Chondrocyte (in vitro differentiated cells): ENCODE measurements at places on chromosomes 3 and 15.

GRCh38 chr3:150227839-150228238 is 180.3 kb upstream of the TSC22D2 start:
- DNase-seq, result no peak

GRCh38 chr3:83926291-83926690 is 1032.5 kb upstream of the CADM2 start:
- no peak for DNase-seq

GRCh38 chr3:26256224-26256623 is 366.3 kb upstream of the LRRC3B start:
- no peak for DNase-seq

GRCh38 chr3:177382944-177383343 is 185.7 kb upstream of the TBL1XR1 start:
- DNase-seq, result no peak

GRCh38 chr15:78065973-78066946 is 11.3 kb downstream of the TBC1D2B start:
- no peak for DNase-seq

GRCh38 chr3:119349354-119350041 is 55.3 kb downstream of the ARHGAP31 start:
- no peak for DNase-seq

DNA sequence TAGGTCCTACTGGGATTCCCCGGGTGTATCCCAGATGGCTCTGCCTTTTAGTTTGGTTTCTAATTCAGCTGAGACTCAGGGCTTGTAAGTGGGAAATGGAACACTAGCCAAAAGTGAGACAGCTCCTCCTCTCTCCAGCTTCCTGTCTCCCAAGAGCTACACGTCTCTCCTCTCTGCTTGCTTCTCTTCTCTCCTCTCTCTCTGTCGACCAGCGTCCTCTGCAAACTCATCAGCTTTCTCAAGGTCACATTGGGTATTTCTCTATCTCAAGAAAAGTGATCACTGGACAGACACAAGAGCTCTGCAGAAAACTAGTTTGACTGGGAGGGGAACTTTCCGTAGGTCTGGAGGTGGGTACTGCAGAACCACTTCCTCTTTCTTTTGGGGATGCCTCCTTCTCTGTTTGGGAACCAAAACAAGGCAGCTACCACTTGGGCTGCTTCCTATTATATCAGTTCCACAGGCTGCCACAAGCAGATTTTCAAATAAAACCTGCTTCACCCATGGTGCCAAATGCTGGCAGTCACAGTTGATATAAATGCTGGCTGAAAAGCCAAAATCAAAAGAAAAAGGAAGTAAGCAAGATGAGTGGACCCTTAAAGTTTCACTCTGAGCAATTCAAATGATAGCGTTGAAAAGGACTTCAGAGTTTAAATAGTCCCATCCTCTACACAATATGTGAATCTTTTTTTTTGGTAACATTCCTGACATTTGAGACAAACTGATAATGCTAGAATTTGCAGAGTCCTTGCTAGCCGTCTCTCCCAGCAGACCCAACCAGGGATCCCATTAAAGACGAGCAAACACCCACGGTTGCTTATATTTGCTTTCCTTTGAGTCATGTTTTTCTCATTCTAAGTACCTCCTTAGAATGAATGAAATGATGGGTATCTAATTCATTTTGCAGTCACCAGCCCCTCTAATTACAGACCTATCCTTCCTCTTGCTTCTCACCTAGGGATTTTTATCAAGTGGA is 7.2 kb upstream of the DYNC1LI1 start:
- DNase-seq, result no peak

DNA sequence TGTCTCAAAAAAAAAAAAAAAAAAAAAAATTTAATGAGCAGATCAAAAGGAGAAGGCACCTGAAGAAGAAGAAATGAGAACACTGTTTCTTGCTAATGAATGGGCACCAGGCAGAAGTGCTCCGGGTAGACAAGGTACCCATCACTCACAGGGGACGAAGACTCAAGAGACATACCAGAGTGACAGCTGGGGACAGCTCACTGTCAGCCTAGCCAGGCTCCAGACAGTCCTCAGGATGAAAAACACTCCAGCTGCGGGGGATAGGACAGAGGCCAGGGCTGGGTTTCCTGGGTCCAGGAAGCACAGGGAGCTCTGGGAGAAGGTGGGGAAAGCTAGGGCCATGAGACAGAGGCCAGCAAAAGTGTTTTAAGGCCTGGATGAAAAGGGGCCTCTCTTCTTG is 48.5 kb upstream of the PARL start:
- no peak for DNase-seq

GRCh38 chr15:35293353-35294130 is 208.4 kb upstream of the NANOGP8 start:
- DNase-seq, result no peak

DNA sequence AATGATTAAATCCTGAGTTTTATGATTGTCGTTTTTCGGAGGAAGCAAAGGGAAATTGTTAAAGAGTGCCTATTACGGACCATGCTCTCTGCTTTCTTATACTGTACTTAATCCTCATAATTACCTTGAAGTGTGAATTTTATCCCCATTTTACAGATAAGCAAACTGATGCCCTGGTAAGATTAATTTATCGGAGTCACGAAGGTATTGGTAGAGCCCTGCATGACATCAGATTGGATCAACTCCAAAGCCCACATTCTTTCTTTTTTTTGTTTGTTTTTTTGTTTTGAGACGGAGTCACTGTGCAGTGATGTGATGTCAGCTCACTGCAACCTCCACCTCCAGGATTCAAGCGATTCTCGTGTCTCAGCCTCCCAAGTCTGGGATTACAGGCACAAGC is 1.6 kb upstream of the GNB4 start:
- no peak for DNase-seq

GRCh38 chr3:132570016-132570415 is 27.1 kb upstream of the ACKR4 start:
- no peak for DNase-seq

DNA sequence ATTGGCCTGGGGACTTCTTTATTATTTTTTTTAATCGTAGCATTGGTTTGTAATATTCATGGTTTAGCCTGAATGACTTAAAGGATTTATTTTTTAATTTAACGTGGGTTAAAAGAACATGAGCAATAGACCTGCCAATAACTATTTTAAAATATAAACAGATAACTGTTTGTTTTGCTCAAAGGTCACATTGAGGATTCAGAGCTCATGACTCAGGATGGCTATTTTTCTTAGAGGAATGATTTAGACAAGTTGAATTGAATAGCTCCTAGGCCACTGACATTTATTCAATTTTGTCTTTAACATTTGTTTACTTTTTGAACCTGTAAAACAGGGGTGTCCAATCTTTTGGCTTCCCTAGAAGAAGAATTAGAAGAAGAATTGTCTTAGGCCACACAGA is 68.5 kb downstream of the ITPR1 start:
- no peak for DNase-seq

- no peak for DNase-seq
These were observed 33.3 kb upstream of the FLNB start for GRCh38 chr3:57974796-57975388.

DNA sequence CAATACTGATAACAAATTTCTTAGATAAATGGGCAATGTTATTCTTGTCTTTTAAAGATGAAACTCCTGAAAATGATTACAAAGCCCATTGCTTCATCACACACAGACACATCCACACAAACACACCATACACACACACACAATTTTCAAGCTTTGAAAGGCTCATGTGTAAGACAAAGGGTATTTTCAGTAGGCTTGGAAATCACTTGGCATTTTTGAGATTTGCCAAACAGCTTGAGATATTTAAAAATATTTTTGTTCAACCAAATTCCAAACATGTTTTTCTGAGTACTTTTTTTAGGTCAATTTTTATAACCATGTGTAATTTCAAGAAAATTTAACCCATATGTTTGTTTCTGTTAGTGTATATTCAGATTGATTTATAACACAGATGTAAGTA is 283.7 kb downstream of the ROBO2 start:
- no peak for DNase-seq

- no peak for DNase-seq
These were observed 394.2 kb upstream of the CBLB start for GRCh38 chr3:106263011-106263410.

DNA sequence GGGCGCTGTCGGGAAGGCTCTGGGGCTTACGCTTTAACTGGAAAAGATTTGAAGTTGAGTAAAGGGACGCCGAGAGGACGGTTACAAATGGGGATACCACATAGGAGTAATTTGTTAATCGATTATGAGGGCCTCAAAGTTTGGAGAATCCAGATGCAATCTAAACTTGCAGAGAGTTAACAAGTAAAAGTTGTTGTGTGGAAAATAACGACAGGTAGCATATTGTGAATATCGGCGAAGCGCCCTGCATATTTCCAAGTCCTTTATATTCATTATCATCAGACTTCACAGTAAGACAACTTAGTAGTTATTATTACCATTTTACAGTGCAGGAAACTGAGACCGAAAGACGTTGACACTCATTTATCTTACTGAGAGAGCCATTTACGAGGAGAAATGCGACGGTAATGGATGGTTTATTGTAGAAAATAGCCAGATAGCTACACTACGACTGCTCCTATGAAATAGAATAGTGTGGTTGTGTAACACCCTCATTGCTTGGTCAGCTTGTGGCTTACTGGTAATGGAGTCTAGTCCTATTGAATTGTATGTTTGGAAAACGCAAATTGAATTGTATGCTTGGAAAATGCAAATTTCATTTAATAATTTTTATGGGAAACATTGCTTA is 700 bp downstream of the MKRN2 start:
- DNase-seq, result no peak

- peak; percentile 95 for DNase-seq
These were observed 40.5 kb upstream of the AP3B2 start for GRCh38 chr15:82749951-82750830.

DNA sequence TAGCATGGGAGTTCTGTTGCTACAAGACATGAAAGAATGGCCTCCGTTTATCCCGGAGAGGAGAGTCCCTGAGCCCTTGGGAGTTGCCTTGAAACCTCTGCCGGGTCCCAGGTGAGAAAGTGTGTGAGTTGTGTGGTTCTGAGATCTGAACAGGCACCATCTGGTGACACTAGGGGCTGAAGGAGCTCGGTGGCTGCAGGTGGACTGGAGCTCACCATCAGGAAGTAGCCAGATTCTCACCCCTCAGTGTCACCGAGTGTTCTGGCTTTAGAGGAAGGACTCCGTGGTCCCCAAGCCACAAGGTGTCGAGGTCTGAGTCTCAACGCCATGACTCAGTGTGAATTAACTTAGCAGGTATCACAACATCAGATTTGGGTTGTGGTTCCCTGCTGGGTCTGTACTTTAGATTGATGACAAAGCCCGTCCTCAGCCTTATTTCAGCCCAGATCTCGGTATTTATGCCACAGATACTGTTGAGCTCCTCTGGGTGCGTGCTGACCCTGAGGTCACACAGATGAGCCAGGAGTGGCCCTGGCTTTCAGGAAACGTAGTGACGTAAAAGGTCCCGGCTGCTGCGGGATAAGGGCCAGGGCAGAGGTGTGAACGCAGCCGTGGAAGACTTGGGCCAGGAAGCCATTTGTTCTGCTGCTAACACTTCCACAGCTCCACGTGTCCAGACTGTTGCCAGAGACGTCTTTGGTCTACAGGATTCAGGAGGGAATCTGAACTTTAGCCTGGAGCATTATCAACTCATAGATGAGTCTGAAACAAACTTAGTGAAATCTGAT is 54.4 kb downstream of the PGPEP1L start:
- peak; percentile 42 for DNase-seq

GRCh38 chr3:182389071-182389815 is 404.1 kb upstream of the ATP11B start:
- DNase-seq, result no peak

DNA sequence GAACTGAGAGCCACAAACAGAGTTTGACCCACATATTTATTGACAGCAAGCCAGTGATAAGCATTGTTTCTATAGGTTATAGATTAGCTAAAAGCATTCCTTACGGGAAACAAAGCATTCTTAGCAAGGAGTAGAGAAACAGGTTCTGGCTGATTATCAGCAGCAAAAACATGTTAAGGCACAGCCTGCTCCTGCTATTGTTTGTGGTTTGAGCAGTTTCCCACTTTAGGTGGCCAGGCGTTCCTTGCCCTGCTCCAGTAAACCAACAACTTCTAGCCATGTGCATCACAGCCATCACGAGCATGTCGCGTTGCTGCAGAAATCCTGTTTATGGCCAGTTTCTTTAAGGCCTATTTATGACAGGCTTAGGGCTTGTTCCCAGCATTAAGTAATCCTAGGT is 44.7 kb upstream of the C2CD4B start:
- DNase-seq, result no peak

DNA sequence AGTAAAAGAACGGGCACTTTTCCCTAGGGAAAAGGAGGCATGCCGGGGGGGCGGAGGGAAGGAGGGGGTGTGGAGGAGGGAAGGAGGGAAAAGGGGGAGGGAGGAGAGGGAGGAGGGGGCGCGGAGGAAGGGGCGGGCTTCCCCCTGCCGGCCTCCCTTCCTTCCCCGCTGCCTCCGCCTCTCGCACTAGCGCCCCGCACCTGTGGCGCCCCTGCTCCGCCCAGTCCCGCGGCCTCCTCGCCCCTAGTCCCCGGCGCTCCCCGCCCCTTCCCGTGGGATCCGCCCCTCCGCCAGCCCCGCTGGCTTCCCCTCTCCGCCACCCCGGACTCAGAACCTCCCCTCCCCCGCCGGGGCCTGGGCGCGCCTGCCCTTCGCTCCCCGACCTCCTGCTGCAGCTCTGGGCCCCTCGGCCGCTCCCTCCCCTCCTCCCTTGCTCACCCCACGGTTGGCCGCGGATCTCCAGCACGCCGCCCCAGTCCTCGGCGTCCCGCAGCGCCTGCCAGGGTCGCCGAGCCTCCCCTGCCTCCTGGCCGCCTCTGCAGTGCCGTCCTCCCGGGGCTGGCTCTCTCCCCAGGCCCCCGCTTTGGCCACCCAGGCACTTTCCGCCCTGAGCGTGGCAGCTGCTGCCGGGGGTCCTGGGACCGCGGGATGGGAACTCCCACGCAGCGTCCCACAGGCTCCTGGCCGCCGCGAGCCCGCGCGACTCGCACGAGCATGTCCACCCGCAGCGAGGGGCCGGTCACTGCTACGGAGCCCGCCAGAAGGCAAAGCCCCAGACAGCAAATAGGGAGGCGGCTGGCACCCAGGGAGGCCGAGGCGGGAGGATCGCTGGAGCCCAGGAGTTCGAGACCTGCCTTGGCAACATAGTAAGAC is 147.4 kb downstream of the TJP1 start:
- no peak for DNase-seq

DNA sequence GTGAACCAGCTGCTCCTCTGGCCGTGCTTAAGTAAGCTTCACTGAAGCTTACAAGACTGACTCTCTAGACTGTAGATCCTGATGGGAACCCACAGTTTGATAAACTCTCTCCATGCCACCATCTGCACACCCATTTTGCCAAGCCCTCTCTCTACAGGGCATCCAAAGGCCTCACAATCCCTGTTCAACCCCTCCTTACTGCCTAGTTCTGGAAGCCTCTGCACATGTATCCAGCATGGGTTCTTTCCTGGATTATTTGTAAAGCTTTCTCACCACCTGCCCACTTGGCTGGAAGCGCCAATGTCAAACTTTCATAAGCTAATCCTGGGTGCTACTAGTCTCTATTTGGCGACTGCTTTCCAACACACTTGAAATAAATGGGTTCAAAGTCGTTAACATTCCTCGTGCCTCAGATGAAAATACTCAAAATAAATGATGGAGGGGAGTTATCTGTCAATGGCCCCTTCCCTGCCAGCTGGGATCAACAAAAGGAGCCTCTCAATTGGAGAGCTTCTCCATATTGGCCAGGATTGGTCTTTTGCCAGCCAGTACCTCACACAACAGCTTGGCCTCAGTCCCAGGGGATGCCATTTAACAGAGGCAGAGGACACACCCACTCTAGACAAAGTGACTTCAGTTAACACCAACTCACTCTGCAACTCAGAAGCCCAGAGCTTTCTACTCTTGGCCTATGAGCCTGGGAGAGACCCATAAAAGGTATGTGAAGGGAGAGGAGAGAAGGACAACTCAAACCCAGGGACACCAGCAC is 48.1 kb downstream of the SH3BP5 start:
- DNase-seq, result no peak
